ENCODE measurements at places on chromosomes 6 and 20.

DNA sequence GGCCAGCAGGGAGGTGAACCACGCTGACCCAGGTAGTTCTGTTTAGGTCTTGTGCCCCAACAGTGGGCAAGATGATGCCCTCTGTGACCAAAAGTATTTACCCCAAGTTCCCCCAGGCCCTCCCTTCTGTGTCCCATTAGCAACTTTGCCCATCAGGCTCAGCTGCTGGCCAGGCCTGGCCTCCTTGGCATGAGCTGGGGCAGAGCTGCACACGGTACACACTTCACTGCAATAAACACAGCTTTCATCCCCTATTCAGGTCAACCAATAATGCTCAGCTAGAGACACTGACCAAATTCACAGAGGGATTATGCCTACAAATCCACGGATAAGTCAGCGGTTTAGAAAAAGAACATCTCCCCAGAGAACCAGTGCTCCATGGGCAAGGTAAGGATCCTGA, 103.7 kb downstream of the SLC23A2 start:
- no peak for DNase-seq

GRCh38 chr6:155383913-155384312, 69.6 kb upstream of the TFB1M start:
- no peak for DNase-seq

DNA sequence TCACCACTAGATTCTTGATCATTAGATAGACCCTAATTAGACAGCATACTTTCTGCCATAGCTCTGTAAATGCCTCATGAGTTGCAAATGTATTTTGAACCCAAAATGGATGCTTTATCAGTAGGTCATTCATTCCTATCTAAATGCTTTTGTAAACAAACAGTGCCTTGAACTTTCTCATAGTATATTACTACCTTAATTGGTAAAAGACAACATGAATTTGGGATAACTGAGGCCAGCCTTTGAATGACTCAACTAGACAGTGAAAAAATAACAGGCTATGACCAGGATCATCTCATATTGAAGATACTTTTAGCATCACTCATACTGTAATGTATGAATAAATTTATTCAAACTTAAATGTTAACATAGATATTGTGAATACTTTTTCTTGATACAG, 37.0 kb upstream of the PRL start:
- no peak for DNase-seq

GRCh38 chr20:54366669-54367344, 108.6 kb upstream of the DOK5 start:
- no peak for DNase-seq

GRCh38 chr20:63091901-63092659, 85.3 kb upstream of the BHLHE23 start:
- DNase-seq = no peak

- no peak for DNase-seq
These were observed 284.7 kb upstream of the TAB2 start for GRCh38 chr6:149032599-149033405.

- no peak for DNase-seq
These were observed 115.9 kb upstream of the BMP2 start for GRCh38 chr20:6651561-6651960.

DNA sequence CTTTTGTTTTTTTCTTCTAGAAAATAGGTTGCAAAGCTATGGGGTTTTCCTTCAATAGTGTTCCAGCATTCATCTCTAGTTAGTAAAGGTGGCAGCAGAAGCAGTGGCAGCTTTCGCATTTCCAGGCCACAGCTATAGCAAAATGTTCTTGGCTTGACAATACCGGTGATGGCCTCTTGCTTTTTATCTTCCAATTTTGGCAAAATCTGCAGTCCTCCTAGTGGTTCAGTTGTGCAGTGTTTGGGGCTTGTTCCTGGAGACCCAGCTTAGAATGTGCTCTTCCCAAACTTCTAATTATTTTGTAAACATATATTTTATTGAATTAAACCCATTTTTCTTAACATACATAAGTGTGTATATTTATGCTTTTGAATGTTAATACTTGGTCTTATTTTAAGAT, 370.6 kb upstream of the MAN1A1 start:
- DNase-seq = no peak

DNA sequence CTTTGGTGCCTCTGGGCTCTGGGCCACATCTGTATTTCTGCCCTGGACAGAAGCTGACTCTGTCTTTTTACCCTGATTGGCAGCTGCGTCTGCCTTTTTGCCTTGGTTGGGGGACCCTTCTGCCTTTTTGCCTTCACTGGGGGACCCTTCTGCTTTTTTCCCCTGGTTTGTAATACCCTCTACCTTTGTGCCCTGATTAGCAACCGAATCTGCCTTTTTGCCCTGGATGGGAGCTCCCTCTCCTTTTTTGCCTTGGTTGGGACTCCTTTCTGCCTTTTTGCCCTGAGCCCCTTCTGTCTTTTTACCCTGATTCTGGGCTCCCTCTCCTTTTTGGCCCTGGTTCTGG, 23.4 kb downstream of the RRBP1 start:
- no peak for DNase-seq

DNA sequence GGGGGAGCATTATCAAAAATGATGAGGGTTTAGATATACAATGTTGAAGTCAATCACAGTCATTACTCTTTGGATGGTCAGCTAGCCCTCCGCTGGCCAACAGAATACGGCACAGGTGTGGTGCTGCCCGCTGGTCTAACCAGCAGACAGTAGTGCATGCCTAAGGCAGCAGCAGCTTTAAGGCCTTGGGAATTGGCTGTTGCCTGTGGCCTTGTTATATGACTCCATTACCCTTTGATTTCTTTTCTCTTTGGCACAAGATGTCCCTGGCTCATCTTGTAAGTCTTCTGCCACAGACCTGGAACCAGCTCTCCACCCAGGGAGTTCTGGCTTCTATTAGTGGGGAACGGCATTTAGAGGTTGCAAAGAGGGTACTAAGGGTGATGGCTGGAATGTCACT, 110.2 kb downstream of the WDR27 start:
- no peak for DNase-seq
